ENCODE measurements at places on chromosomes 6 and 20.

- peak overlapping the region; percentile 81 for H3K4me3 ChIP-seq
- no peaks in the 10 kb centered on the region for H3K27me3 ChIP-seq
- H3K36me3 ChIP-seq: peaks cover 12% of the 10 kb centered on the region
- no peak for ATAC-seq
- H3K4me1 ChIP-seq: peaks cover 4% of the 10 kb centered on the region
- no peak overlapping the region for H3K27ac ChIP-seq
Observed at GRCh38 chr20:378961-379336, 1.6 kb upstream of the TRIB3 start.

DNA sequence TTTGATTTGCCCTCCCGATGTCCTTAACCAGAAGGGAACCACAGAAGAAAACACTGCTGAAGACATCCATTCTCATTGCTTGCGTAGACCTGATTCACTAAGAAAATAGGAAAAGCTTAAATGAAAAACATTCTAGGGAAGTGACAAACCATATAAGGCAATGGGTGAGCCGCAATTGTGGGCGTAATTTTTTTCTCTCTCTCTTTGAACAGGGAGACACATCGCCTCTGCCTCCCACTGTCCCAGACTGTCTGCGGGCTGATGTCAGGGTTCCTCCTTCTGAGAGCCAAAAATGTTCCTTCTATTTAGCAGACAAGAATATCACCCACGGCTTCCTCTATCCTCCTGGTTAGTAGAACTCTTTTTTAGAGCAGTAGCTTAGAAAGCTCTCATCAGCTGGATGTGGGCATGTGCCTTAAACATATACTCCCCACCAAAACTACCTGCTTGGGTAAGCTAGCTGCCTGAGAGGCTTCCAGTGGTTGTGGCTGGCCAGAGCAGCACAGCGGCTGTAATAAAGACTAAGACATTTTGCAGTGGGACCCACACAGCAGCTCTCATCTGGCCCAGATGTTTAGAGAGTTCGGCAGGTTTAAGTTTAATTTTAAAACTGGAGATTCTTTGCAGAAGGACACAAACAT, 22.7 kb upstream of the CTAGE9 start:
- H3K27me3 ChIP-seq: peaks cover 7% of the 10 kb centered on the region
- peak; percentile 81 for ATAC-seq
- H3K27ac ChIP-seq: no peak overlapping the region
- no peaks in the 10 kb centered on the region for H3K36me3 ChIP-seq

DNA sequence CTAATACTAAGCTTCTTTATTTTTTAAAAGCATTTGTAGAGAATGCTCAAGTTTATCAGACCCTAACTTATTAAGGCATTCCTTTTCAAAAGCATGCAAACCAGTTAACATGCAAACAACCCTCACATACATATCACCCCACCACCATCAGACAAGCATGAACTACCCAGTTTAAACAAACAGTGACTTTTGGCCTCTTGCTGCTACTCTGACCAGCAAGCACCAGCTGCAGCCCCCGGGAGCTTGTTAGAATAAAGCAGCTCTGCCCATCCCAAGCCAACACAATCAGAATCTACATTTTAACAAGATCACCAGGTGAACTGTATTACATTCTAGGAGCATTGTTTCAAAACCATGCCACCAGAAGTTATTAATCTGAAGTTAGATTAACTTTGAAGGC, 5.9 kb upstream of the NUP153 start:
- ATAC-seq: no peak
- peaks cover 12% of the 10 kb centered on the region for H3K4me1 ChIP-seq
- H3K4me3 ChIP-seq: no peak overlapping the region
- no peak overlapping the region for H3K27ac ChIP-seq
- peaks cover 16% of the 10 kb centered on the region for H3K36me3 ChIP-seq

DNA sequence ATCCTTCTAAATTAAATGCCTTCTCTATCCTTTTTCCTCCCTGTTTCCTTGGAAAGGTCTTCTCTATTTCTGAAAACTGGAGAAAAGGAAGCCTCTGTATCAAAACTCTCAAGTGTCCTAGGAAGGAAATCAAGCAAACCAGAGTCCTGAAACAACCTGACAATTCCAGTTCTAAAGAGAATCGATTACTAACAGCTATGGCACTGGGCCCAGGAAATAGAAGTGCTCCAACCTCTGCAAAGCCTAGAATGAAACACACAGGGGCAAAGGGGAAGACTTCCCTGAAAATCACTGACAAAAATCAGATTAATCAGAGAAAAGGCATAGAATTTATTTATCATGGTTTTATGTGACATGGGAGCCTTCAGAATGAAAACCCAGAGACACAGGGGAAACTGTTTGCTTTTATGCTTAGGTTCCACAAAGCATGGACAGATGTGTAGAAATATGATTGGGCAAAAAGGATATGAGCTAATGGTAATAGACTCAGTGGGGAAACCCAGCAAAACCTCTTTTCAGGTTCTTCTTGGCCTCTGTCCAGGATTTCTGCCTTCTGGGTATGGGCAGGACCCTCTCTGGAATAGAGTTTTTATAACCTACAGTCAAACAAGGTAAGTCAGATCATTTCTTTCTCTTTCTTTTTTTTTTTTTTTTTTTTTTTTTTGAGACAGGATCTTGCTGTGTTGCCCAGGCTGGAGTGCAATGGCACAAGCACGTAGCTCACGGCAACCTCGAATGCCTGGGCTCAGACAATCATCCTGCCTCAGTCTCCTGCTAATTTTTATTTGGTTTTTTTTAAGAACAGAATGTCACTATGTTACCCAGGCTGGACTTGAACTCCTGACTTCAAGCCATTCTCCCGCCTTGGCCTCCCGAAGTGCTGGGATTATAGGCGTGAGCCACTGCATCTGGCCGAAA, 91.7 kb downstream of the CD24 start:
- H3K36me3 ChIP-seq: no peaks in the 10 kb centered on the region
- peaks cover 8% of the 10 kb centered on the region for H3K27me3 ChIP-seq
- no peak overlapping the region for H3K4me3 ChIP-seq
- no peaks in the 10 kb centered on the region for H3K4me1 ChIP-seq
- ATAC-seq: no peak
- H3K27ac ChIP-seq: no peak overlapping the region

GRCh38 chr6:99547526-99547925, 20.9 kb downstream of the CCNC start:
- H3K4me1 ChIP-seq: no peaks in the 10 kb centered on the region
- no peak overlapping the region for H3K4me3 ChIP-seq
- ATAC-seq: no peak
- peaks cover 87% of the 10 kb centered on the region for H3K36me3 ChIP-seq
- H3K27me3 ChIP-seq: no peaks in the 10 kb centered on the region

GRCh38 chr6:305371-306206, 13.3 kb downstream of the DUSP22 start:
- no peaks in the 10 kb centered on the region for H3K27me3 ChIP-seq
- no peaks in the 10 kb centered on the region for H3K36me3 ChIP-seq
- H3K27ac ChIP-seq: no peak overlapping the region

DNA sequence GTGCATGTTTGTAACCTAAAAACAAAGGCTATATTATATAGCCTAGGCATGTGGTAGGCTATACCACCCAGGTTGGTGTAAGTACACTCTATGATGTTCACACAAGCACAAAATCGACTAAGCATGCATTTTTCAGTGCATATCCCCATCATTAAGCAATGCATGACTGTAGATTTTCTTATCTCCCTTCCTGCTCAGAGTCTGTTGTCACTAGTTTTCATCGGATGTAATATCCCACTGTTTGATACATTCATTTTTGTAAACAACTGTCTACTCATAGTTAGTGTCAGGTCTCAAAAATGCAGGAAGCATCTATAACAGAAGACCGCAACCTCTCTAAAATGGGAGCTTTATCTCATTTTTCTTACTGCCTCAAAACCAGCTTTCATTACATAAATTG, 70.7 kb downstream of the GFRAL start:
- ATAC-seq: no peak
- H3K36me3 ChIP-seq: no peaks in the 10 kb centered on the region
- H3K4me1 ChIP-seq: no peaks in the 10 kb centered on the region
- no peak overlapping the region for H3K4me3 ChIP-seq
- H3K27me3 ChIP-seq: no peaks in the 10 kb centered on the region
- H3K27ac ChIP-seq: no peak overlapping the region

- no peak overlapping the region for H3K4me3 ChIP-seq
- ATAC-seq: no peak
- H3K27me3 ChIP-seq: no peaks in the 10 kb centered on the region
- H3K4me1 ChIP-seq: no peaks in the 10 kb centered on the region
- H3K36me3 ChIP-seq: no peaks in the 10 kb centered on the region
- no peak overlapping the region for H3K27ac ChIP-seq
Observed at GRCh38 chr6:82080767-82081166, 166.8 kb downstream of the IBTK start.

DNA sequence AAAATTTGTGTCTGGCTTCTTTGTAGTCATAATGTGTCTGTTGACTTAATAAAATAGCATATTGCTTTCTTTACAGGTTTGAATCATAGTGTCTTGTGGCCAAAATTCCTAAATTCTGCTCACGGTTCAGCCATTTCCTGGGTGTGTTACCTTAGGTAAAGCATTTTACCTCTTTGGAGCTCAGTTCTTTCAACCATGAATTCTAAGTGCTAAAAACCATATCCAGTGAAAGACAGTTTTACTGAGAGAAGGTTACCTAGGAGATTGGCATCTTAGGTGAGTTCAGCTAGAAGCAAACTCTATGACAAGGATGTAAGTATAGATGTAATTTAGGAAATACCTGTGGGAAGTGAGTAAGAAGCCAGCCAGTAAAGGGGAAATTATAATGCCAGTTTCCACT, 20.7 kb downstream of the CRYBG1 start:
- peaks cover 16% of the 10 kb centered on the region for H3K27me3 ChIP-seq
- H3K4me3 ChIP-seq: no peak overlapping the region
- no peaks in the 10 kb centered on the region for H3K36me3 ChIP-seq
- no peak overlapping the region for H3K27ac ChIP-seq
- no peaks in the 10 kb centered on the region for H3K4me1 ChIP-seq

DNA sequence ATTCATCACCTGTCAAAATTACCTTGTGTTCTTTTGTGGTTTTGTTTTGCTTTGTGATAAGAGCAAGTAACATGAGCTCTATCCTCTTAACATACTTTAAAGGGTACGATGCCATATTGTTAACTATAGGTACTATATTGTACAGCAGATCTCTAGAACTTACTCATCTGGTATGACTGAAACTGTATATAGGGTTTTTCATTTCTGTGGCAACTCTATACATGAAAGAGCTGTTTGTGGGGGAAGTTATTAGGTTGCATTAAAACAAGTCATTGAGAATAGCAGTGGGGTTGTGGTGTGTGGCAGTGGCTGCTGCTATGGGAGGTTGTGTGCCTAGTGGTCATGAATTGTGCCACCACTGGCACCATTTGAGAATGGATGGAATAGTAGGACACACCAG, 268.4 kb downstream of the KCNQ5 start:
- ATAC-seq: no peak
- H3K27ac ChIP-seq: no peak overlapping the region
- H3K36me3 ChIP-seq: no peaks in the 10 kb centered on the region
- H3K27me3 ChIP-seq: no peaks in the 10 kb centered on the region

GRCh38 chr6:107057679-107058078, 29.7 kb downstream of the MTRES1 start:
- H3K4me3 ChIP-seq: no peak overlapping the region
- ATAC-seq: no peak
- H3K27me3 ChIP-seq: no peaks in the 10 kb centered on the region

DNA sequence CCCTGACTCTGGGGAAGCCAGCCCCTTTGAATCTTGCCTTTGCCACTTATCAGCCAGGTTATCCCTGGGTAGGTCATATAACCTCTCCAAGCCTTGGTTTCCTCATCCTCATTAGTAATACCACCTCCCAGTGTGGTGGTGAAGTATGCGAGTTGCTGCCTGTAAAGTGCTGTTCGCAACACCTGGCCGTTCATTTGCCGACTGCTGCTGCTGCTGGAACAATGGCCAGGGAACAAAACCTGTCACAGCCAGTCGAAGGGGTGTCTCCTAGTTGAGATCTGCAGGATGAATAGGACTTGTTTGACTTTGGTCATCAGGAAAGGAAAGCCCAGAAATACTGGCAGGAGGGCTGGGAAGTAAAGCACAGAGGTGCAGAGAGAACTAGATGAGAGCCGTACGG, 6.1 kb downstream of the MANBAL start:
- peaks cover 46% of the 10 kb centered on the region for H3K4me1 ChIP-seq
- H3K36me3 ChIP-seq: peaks cover 59% of the 10 kb centered on the region
- no peak for ATAC-seq
- no peak overlapping the region for H3K4me3 ChIP-seq
- no peaks in the 10 kb centered on the region for H3K27me3 ChIP-seq

DNA sequence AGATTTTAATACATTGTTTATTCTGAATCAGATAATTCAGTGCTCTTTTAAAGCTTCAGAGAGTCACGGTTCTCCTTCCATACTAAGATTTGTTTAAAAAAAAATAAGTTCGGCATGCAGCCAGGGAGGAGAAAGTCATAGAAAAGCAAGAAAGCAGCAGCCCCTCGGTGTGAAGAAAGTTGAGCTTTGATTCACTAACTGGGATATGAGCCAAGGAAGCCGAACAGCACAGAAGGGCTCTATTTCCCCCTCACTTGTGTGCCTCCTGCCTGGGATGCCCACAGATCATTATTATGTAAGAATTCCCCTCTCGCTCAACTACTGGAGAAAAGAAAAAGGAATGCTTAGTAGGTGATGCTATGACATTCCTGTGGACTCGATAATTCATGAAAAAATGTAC, 69.3 kb upstream of the SYNJ2 start:
- H3K36me3 ChIP-seq: peaks cover 93% of the 10 kb centered on the region
- no peak overlapping the region for H3K4me3 ChIP-seq
- ATAC-seq: no peak
- peak overlapping the region; percentile 84 for H3K27ac ChIP-seq

- no peaks in the 10 kb centered on the region for H3K27me3 ChIP-seq
- no peak for ATAC-seq
- no peak overlapping the region for H3K4me3 ChIP-seq
- no peaks in the 10 kb centered on the region for H3K4me1 ChIP-seq
- no peak overlapping the region for H3K27ac ChIP-seq
Observed at GRCh38 chr20:7416382-7416781, 523.9 kb downstream of the HAO1 start.

DNA sequence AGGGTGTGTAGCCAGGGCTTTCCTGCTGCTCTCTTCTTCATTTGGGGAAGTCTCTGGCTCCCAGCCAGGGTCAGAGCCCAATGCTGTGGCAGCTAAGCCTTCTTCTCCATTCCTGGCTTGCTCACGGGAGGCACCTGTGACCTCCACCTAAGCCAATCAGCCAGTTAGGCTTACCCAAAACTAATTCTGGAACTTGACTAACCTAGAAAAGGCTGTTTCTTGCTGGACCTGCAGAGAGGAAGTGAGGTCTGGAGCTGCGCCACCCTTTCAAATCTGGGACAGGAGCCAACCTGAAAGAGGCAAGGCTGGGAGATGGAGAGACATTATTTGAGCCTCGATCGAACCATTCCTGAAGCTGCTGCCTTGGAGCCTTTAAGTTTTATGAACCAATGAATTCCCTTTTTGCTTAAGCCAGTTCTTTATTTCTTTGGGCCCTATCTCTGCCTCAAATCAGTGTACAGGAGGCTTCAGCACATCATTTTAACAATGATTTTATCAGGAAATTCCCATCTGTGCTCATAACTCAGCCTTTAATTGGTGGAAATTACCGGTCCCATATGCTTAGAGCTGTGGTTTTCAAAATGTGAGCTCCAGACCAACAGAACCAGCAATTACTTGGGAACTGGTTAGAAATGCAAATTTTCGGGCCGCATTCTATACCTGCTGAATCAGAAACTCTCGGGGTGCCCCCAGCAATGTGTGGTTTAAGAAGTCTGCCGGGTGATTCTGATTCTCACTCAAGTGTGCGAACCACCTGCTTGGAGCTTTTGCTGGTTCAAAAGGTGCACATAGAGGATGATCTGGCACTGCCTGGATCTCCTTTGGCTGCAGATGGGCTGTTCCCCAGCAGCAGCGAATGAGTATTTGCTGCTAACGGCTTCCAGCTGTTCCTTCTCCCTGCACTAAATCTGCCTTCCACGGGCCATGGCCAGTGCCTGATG, 97.4 kb upstream of the RNF24 start:
- no peaks in the 10 kb centered on the region for H3K36me3 ChIP-seq
- ATAC-seq: peak; percentile 86
- peak overlapping the region; percentile 38 for H3K27ac ChIP-seq
- H3K4me1 ChIP-seq: peaks cover 22% of the 10 kb centered on the region

Measured in activated T-helper 17 cell treated with anti-CD3 and anti-CD28 coated beads, Interleukin-2, amount 50 U/mL, for 72 hours (primary cell).